ENCODE measurements at places on chromosomes 4 and X. TPM values are rescaled to one million over a fixed set of nuclear protein-coding genes. Genes with fewer than 3 reads are reported as not detected.

Gene ARMCX2
- total RNA-seq: 16.1 TPM

Gene CRMP1
- total RNA-seq: 8.9 TPM

GRCh38 chr4:151415978-151416377, 7.0 kb downstream of the FHIP1A start:
- no peak overlapping the region for H3K27ac ChIP-seq
- H3K4me1 ChIP-seq: no peaks in the 10 kb centered on the region
- no peak overlapping the region for H3K4me3 ChIP-seq
- no peak for DNase-seq

- H3K4me1 ChIP-seq: no peaks in the 10 kb centered on the region
- H3K4me3 ChIP-seq: no peak overlapping the region
- no peaks in the 10 kb centered on the region for H3K36me3 ChIP-seq
- peak; percentile 66 for DNase-seq
- no peaks in the 10 kb centered on the region for H3K27me3 ChIP-seq
- no peak overlapping the region for H3K27ac ChIP-seq
Observed at GRCh38 chrX:111098874-111099273, 2.9 kb downstream of the PAK3 start.

DNA sequence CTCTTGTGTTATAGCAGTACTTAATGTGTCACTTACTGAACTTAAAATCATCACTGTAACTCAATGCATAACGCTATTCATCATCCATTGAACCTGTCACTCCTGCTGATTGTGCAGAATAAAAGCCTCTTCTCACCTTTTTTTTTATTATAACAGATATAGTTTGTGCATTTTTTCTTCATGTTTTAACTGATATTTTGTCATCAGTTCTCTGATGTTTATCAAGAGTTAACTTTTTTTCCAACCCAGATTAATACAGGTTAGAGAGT, 100.4 kb downstream of the SLIT2 start:
- H3K36me3 ChIP-seq: no peaks in the 10 kb centered on the region
- DNase-seq: no peak
- no peak overlapping the region for H3K27ac ChIP-seq

Gene RHOXF1
- total RNA-seq: 35.0 TPM

DNA sequence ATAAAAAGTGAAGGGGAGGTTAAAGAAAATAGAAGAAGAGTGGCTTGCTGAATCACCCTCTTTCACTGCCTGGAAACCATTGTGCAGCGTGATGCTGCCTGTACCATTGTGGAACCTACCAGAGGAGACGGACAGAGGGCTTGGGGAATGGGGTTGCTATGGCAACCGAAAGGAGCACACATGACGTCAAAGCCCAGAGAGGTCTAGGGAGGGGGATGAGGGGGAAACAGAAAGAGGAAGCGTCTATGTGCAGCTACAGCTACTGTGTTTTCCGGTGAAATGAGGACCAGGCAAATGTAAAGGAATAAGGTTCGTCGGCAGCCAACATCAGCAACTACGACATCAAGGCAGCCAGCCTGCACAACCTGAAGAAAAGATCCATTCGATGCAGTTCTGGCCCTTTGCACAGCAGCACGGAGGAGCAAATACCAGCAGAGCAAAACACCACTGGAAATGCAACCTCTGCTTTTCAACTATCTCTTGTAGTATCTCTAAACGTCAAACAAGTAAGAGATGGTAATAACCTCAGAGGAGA, at the start of gene MAPK10:
TSS of gene MAPK10 (minus strand) at position 110 of the 535 bp plus-strand sequence.
- peaks cover 13% of the 10 kb centered on the region for H3K4me1 ChIP-seq
- no peaks in the 10 kb centered on the region for H3K36me3 ChIP-seq

DNA sequence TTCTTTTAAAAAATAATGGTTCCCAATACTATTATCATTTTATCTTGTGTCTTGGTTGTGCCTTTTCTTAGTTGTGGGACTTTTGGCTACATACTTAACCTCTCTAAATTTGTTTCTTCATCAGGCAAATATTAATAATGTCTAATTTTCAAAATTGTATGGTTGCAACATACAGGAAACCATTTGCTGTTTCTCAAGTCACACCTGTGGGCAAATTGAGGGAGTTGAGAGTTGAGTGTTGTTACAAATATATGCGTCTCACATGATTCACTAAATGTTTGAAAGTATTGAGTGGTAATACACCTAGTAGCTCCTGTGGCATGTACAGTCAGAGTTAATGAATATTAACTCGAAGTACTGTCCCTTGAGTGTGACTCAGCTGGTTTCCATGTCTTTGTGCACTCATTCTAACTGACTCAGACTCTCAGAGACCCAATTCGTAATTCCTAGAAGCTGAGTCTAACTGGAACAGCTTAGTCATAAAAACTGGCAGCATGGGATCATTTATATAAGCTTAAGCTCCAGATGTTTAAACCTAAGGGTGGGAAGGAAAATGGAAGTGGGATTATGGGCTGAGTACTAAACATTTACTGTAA, 802.4 kb downstream of the TRIML1 start:
- no peak overlapping the region for H3K4me3 ChIP-seq
- no peaks in the 10 kb centered on the region for H3K36me3 ChIP-seq
- no peak for DNase-seq
- H3K27me3 ChIP-seq: no peaks in the 10 kb centered on the region

Gene FREM3
- total RNA-seq: 0.08 TPM

Gene REPS2
- total RNA-seq: 19.6 TPM

GRCh38 chr4:45621971-45622370, 501.9 kb downstream of the GABRG1 start:
- H3K27me3 ChIP-seq: no peaks in the 10 kb centered on the region
- H3K27ac ChIP-seq: no peak overlapping the region
- H3K4me1 ChIP-seq: no peaks in the 10 kb centered on the region

- no peak overlapping the region for H3K4me3 ChIP-seq
- no peaks in the 10 kb centered on the region for H3K27me3 ChIP-seq
- DNase-seq: no peak
- no peaks in the 10 kb centered on the region for H3K4me1 ChIP-seq
Observed at GRCh38 chr4:16457944-16458343, 231.7 kb upstream of the TAPT1 start.

DNA sequence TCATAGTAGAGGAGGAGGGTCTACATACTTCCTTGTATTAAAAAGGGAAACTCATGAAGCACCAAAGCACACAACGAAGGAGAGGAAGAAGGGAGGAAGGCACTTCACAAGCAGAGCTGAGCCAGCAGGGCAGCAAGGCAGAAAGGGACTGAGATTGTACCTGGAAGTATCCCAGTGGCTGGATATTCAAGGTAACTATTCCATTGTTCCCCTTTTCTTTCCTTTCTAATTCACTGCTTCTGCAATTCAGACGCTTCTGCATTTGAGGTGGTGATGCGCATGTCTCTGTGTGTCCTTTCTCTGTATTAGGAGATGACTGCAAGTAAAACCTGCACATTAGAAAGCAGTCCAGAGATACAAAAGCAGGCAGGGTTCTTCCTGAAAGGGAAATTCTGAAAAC, 54.9 kb downstream of the UBQLN2 start:
- no peak for DNase-seq
- H3K36me3 ChIP-seq: no peaks in the 10 kb centered on the region
- no peak overlapping the region for H3K4me3 ChIP-seq
- no peaks in the 10 kb centered on the region for H3K27me3 ChIP-seq

- H3K4me3 ChIP-seq: no peak overlapping the region
- no peak overlapping the region for H3K27ac ChIP-seq
- no peak for DNase-seq
- H3K36me3 ChIP-seq: no peaks in the 10 kb centered on the region
- H3K4me1 ChIP-seq: no peaks in the 10 kb centered on the region
- H3K27me3 ChIP-seq: no peaks in the 10 kb centered on the region
Observed at GRCh38 chrX:41728125-41728524, 4.1 kb downstream of the GPR82 start.

Gene XAGE5
- 1.5 TPM for total RNA-seq

DNA sequence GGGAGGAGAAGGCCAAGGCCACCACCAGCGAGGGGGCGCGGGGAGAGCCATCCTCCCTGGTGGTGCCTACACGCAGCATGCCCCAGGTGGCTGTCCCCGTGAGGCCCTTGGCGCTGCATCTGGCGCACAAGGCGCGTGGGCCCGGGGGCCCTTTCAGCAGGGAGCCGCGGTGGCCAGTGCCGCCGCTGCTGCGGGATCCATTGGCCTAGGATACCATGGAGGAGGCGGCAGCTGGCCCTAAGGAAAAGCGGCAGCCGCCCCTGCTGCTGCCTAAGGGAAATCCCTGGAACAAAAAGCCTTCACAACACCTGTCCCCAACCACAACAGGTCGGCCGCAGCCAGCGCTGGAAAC, 1059.6 kb downstream of the TECRL start:
- H3K36me3 ChIP-seq: no peaks in the 10 kb centered on the region
- no peak overlapping the region for H3K27ac ChIP-seq
- no peaks in the 10 kb centered on the region for H3K27me3 ChIP-seq
- DNase-seq: peak; percentile 18

DNA sequence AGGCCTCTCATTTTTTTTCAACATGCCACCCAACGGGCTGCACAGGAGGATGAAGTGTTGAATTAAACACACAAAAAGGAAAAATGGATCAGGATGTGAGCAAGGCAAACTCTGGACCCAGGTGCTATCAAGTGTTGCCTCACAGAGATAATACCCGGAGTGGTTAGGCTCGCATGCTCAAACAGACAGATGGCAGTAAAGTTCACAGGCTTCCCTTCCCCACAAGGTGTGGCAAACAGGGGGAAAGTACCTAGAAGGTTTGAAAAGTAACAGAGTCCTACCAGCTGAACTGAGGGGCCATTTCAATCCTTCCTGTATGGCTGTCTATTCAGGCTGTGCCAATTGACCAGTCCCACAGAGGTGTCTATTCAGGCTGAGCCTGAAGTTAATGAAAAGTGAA, 123.9 kb upstream of the GC start:
- no peaks in the 10 kb centered on the region for H3K36me3 ChIP-seq
- DNase-seq: no peak
- H3K27me3 ChIP-seq: no peaks in the 10 kb centered on the region
- H3K4me1 ChIP-seq: no peaks in the 10 kb centered on the region
- H3K4me3 ChIP-seq: no peak overlapping the region

Gene DMRTC1
- total RNA-seq: not detected

DNA sequence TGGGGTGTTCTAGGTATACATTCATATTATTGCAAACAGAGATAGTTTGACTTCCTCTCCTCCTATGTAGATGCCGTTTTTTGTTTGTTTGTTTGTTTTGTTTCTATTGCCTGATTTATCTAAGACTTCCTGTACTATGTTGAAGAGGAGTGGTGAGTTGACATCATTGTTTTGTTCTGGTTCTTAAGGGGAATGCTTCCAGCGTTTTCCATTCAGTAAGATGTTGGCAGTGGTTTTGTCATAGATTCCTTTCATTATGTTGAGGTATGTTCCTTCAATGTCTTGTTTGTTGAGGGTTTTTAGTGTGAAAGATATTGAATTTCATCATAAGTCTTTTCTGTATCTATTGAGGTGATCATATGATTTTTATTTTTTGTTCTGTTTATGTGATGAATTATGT, 401.6 kb upstream of the EPHA5 start:
- H3K36me3 ChIP-seq: no peaks in the 10 kb centered on the region
- no peaks in the 10 kb centered on the region for H3K4me1 ChIP-seq
- no peaks in the 10 kb centered on the region for H3K27me3 ChIP-seq
- H3K27ac ChIP-seq: no peak overlapping the region

Gene UXT
- 72.0 TPM for total RNA-seq

Gene RAB39B
- 3.4 TPM for total RNA-seq

GRCh38 chr4:110808351-110808878, 185.5 kb upstream of the PITX2 start:
- H3K27me3 ChIP-seq: no peaks in the 10 kb centered on the region
- no peaks in the 10 kb centered on the region for H3K36me3 ChIP-seq
- no peak overlapping the region for H3K4me3 ChIP-seq
- no peak for DNase-seq
- no peaks in the 10 kb centered on the region for H3K4me1 ChIP-seq
- H3K27ac ChIP-seq: no peak overlapping the region

- H3K4me3 ChIP-seq: no peak overlapping the region
- no peaks in the 10 kb centered on the region for H3K27me3 ChIP-seq
- no peaks in the 10 kb centered on the region for H3K36me3 ChIP-seq
- no peak for DNase-seq
Observed at GRCh38 chrX:82070948-82071347, 869.0 kb downstream of the SH3BGRL start.

Gene ADH1A
- 0.31 TPM for total RNA-seq

GRCh38 chrX:143296521-143296920, 220.8 kb downstream of the SPANXN3 start:
- no peaks in the 10 kb centered on the region for H3K36me3 ChIP-seq
- no peak for DNase-seq
- no peaks in the 10 kb centered on the region for H3K27me3 ChIP-seq

All from testis (tissue), 5 donors.